Natural killer cell treated with Interleukin-12 subunit alpha and Interleukin-12 subunit beta and Interleukin-15 and Interleukin-18, amount 100 ng/mL, for 72 hours (primary cell): ENCODE measurements at places on chromosomes 7 and 10.

DNA sequence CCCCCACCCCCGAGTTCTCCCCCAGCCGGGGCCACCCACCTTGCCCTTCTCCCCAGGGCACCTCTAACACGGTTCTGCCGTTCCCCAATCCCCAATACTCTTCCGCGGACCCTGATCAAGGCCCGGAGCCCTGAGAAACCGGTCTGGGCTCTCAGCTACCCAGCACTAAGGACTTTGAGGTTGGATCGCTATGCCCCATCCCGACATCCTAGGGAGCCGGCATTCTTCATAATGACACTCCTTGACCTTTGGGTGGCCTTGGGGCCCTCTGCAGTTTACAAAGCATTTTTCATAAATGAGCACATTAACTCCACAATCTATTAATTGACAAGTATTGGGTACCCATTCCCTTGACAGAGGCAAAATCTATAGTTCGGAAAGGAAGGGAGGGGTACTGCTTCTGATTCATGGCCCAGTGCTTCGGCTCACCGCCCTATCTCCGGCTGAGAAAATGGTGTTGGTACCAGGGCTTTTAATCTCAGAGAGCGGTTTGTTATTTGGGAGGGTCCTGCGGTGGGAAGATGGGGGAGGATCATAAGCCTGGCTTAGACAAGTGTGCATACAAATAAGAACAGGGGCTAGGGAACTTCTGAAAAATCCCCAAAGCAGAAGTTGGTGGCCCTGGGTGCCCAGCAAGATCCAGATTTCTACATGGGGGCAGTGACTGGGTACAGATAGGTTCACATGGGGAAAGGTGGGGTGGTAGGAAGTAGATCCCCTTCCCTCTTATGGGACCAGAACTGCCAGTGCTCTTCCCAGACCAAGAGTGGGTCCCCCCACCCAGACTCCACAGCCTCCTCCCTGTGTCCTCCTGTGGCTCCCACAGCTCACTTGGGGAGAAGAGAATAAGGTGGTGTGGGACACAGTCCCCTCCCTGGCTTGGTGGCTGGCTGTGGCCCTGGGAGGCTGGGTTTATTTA lies 3.2 kb downstream of the IMPDH1 start:
- no peak for DNase-seq

DNA sequence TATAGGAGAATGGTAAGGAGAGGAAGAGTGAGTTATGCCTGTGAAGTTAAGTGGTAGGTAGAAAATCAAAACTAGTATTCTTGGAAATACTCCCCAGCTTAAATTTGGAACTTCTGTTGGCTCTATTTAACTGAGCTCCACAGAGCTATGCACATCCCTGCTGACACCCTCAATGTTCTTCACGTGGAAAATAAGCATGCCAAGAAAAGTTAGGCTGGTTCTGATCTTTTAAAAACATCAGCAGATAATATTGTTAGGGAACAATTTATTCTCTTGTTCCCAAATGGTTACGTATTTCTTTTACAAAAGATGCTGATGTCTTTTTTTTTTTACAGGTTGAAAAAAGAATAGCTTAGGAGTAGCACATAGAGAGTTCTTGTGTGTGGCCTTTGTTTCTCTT lies 111.3 kb downstream of the MKLN1 start:
- DNase-seq: no peak

DNA sequence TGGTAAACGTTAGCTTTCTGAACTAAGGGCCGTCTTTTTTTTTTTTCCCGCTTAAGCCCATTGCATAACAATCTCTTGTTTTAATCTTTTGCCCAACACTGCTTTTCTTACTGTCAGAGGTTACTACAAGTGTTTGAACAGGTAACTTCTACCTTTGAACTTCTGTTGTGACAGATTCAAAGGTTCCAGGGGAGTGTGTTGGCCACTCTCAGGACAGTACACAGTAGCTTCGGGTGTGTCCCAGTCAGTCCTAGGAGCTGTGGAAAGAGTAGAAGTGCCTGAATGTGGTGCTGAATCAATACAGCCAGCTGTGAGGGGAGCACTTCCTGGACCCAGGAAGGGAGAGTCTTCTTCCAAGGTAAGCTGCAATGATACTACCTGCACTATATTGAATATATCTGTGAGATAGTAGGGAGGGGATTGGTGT lies at the start of gene ACSL5:
ACSL5 (plus strand) TSS at position 205 of the 427 bp plus-strand sequence. CDS start 20,831 bp downstream, outside the sequence.
- DNase-seq: no peak

- peak; percentile 13 for DNase-seq
These were observed 27.9 kb upstream of the PCBD1 start for GRCh38 chr10:70916241-70916640.

GRCh38 chr10:4701016-4701415 lies 125.0 kb upstream of the AKR1E2 start:
- DNase-seq: no peak

- no peak for DNase-seq
These were observed 872.6 kb upstream of the SORCS1 start for GRCh38 chr10:108037061-108037460.

- no peak for DNase-seq
These were observed 147.1 kb upstream of the ASAH2 start for GRCh38 chr10:50398381-50398780.

DNA sequence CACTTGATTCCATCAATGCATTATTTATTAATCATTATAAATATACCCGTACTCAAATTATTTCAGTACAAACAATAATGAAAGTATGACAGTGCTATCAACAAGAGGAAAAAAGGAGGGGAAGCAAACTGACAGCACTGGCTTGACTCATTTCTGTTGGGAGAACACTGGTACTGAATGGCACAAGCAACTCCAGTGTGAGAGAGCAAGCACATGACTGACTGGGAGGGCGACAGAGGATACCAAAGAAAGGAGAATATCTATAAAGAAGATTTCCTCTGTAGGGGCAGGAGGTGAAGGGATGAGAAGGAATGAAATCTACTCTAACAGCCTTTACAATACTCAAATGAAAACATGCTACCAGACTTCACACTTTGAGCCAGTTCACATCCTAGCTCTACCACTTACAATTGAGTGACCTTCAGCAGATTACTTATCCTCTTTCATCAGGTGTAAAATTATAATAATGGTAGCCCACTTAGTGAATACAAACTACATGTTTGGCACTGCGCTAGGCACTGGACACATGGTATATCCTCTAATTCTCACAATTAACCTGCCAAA lies 1.5 kb downstream of the USP54 start:
- DNase-seq: no peak

DNA sequence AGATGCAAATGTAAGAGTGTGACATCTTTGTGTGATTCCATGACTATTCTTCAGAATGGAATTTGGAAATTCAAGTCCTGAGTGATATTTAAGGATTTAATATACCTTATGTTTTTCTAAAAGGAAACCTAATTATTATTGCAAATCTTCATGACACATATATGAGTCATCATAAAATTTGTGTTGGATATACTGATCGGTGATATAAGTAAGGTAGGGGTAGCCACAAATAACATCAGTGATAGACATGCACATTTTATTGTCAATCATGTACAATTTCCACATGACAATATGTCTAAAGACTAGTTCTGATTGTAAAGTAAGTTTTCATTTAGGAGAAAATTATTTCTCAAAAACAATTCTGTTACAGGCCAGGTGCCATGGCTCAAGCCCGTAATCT lies 59.7 kb upstream of the AGMO start:
- no peak for DNase-seq

- no peak for DNase-seq
These were observed 38.4 kb downstream of the LGI1 start for GRCh38 chr10:93796167-93796566.

DNA sequence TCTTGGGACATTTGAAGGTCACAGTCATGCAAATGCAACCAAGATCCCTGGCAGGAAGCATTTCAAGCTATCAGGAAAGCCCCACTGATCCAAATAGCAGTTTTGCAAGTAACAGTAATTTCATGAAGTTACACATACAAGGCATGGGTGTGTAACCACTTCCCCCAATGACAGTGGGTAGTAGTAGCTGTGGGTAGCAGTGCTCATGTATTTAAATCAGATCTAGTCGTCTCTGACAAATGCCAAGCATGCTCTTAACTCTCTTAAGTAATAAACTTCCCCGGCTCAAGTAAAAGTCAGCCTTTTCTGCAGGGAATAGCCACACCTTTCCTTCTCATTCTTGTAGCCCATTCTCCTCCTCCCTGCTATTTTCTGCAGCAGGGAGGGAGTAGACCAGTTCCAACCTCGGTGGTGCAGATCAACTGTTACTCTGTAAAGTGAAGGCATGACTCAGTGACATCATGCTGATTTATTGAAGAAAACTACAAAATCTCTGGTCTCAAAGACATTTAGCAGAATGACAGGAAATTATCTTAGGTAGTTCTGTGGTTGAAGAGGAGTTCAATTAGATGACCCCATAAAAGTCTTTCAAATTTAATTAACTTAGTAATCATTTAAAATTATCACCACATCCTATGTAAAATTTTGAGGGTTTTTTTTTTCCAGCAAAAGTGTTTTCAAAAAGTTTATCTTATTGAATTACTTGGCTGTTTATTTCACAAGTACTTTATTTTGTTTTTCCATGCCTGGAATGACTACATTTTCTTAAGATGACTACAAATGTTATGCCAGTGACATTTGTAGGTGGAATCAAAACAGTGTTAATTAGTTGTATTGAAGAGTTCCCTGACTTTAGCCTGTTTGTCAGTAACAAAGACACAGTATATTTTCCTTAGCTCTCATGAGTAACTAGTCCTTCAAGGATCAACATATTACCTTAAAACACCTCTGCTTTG lies 568.3 kb downstream of the INHBA start:
- DNase-seq: no peak
